ENCODE measurements at places on chromosomes 3 and 15.
A peak's percentile ranks its signal among the peaks of the same experiment; 100 is the strongest.

- peak; percentile 37 for DNase-seq
Observed at GRCh38 chr3:127170814-127171213, 22.1 kb upstream of the PRR23E start.

DNA sequence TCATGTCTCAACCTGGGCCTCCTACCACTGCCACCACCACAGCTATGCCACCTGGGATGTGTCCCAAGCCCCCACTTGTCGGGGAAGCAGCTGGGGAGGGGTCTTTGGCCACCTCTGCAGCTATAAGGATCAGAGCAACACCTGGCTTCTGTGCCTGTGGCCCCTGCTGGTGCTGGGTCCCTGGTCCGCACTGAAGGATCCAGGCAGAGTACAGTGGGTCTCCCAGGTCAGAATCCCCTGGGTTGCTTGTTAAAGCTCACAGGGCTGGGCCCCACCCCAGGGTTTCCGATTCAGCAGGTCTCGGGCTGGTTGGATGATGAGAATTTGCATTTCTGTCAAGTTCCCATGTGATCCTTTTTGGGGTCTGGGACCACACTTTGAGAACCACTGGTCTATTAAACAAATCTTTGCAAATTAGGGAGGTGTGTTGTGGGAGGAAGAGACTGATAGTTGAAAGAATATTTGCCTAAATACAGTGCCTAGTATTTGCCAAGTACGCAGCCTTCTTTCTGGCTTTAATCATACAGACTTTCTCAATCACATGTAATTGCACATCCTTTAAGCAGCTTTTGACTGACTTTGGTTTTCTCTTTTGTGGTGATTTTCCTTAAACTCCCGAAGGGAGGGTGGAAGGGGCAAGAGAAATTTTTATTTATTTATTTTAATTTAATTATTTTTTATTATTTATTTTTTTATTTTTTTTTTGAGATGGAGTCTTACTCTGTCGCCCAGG lies 127.3 kb downstream of the IGF1R start:
- DNase-seq = no peak

- peak; percentile 61 for DNase-seq
Observed at GRCh38 chr3:119195911-119196310, 22.5 kb downstream of the UPK1B start.

DNA sequence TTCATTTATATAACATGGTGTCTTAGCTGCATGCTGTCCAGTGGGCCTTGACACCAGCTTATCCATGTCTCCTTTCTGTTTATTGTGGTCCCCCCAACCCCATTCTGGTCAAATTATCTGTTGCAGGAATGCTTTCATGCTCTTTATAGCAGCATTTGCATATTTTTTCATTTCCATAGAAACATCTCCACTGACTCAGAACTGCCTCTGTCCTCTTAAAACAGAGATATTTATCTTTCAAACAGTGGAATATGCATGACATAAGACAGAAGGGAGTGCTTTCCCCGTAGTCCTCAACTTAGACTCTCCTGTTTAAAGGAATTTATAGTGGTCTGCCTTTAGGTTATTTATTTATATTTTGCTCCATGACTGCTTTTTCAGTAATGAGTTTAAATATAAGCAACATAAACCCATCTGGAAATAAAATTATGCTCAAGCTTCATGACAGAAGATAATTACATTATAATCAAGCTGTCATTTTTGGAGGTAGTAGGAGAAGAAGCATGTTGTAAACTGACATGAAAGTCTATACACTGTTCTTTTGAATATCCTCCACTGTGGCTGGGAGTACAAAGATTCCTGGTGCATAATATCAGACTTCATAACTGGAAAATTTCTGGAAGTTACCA lies 179.5 kb upstream of the CD96 start:
- DNase-seq = no peak

DNA sequence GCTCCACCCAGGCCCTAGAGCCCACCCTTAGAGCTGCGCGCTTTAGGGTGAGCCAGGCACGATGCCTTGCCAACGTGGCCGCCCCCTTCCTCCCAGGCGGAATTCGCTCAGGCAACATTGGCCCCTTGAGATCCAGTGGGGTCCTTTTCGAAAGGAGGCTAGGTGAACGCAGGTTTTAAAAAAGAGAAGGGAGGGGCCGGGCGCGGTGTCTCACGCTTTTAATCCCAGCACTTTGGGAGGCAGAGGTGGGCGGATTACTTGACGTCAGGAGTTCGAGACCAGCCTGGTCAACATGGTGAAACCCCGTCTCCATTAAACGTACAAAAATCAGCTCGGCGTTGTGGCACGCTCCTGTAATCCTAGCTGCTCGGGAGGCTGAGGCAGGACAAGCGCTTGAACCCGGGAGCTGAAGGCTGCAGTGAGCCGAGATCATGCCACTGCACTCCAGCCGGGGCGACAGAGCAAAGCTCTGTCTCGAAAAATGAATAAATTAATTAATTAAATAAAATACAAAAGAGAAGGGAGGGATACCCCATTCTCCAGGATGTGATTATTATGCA lies 984 bp upstream of the RPP25 start:
- DNase-seq = no peak

GRCh38 chr15:52246686-52247431 lies 48.7 kb downstream of the MYO5C start:
- DNase-seq = no peak

- no peak for DNase-seq
Observed at GRCh38 chr3:94171954-94172353, 109.1 kb downstream of the NSUN3 start.

DNA sequence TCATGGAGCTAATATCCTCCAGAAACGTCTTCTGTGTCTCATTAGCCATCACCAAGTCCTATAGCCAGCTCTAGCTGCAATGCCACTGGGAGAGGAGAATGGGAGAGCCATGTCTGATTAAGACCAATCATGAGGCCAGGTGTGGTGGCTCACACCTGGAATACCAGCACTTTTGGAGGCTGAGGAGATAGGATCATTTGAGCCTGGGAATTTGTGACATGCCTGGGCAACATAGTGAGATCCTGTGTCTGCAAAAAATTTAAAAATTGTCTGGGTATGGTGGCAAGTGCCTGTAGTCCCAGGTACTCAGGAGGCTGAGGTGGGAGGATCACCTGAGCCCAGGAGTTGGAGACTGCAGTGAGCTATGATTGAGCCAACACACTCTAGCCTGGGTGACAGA lies 13.1 kb downstream of the MGLL start:
- DNase-seq = no peak

DNA sequence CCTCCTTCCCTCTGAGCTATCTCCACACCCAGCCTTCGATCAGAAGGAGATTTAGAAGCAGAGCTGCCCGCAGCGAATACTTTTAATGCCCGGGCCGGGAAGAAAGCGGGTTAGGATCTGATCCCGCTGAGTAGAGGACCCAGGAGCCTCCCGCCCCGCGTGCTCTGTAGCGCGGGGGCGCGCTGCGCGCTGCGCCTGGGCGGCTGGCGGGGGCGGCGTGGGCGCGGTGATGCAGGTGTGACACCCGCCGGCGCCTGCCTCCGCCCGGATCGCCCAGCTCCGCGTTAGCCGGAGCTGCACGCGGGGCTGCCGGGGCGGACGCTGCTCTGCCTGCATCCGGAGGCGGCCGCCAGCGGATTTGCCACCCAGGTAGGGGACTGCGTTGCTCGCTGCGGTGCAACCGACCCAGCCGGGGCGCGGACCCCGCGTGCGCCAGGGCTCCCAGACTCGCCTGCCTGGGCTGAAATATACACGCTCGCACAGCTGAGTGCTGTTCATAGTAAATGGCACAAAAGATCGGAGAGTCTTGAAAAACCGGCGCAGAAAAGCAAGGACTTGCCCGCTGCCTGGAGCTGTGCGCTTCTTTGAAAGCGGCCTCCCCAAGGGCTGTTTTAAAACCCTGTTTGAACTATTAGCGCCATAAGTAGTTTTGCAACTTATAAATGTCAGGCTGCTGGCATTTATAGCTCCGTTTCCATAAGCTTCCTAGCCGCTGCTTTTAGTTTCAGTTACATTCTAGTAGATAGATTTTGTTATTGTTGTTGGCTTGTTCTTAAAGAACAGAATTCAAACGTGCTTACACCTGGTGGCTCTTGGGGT lies at the start of gene SV2B:
SV2B (plus strand) TSS at position 263 of the 819 bp plus-strand sequence. CDS start 126,007 bp downstream, outside the sequence.
- DNase-seq = no peak

GRCh38 chr3:5057272-5057671 lies 64.8 kb upstream of the ARL8B start:
- DNase-seq = no peak

DNA sequence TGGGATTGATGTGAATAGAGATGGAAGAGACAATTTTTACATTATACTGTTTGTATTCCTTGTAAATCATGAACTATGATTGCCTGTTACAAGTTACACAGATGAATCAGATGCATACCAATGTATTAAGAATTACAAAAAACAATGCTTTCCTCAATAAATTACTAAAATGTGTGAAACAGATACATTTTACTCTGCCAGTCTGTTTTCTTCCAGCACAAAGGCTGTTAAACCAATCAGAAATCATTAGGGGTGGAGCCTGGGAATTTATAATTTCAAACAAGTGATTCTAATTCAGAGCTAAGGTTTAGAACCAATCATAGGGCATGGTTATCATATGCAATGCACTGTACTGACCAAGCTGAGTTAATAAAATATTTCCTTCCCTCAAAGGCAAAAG lies 21.8 kb upstream of the ANKRD28 start:
- no peak for DNase-seq

DNA sequence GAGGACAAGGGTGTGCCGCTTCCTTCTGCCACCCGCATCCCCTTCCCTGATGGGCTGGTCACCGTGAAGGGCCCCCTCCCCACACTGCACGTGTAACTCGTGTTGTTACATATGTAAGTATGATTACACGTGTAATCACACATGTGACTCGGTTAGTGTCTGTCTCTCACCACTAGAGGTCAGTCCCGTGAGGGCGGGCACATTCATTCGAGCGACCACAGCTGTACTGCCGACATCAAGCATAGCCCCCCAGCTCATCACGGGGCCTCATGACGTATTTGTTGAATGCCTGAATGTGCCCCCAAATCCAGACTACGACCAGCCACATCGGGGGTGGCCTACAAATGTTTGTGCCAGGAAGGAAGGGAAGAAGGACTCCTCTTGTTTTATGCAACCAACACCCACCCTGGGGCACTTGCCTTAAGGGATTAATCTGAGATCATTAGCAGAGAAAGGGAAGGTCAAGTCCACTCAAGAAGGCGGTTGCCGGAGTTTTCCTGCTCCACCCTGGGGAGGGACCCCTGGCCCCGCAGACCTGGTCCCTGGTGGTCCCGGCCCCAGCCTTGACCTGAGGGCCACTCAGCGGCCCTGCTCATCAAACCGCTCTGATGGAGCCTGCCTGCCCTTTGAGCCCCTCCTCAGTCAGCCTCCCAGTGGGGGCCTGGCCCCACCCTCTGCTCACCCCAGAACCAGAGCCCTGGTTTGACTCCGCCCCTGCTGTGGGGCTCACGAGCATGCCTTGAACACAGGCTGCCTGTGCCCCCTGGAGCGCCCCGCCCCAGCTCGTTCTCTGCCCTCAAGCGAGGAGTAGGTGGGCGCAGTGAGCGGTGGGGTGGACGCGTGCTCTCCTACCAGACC lies 52.8 kb downstream of the RGMA start:
- no peak for DNase-seq

- DNase-seq = no peak
Observed at GRCh38 chr15:48590723-48591122, 54.8 kb downstream of the FBN1 start.

DNA sequence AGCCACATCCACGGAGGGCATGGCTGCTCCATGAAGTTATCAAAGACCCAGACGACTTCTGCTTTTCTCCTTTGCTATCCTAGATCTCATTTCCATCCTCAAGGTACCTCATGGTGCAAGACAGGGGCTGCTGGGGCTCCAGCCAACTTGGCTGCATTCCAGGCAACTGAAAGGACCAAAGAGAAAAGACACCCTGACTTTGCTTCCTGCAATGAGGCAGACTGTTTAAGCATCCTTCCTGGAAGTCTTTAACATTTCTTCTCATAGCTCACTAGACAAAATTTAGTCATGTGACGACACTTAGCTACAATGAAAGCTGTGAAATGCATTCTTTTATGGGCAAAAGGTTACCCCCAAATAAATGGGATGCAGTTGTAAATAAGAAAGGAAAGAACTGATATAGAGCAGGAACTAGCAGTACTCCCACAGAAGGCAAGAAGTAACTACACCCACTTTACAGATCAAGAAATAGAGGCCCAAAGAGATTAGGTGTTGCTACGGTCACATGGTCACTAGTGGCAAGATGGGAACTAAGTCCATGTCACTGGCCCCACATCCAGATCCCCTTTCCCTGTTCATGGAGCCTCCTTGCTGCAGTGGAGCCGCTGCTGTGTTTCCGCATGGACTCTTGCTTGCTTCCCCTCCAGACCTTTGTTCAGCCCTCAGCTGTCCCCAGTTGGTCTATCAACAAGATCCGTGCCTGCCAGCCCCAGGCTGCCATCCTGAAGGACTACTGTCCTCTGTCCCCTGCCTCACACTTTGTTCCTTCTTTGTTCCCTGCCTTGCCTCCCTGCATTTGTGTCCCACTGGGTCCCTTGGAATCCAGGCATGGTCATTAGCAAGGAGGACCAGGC lies 107.0 kb downstream of the XXYLT1 start:
- no peak for DNase-seq

DNA sequence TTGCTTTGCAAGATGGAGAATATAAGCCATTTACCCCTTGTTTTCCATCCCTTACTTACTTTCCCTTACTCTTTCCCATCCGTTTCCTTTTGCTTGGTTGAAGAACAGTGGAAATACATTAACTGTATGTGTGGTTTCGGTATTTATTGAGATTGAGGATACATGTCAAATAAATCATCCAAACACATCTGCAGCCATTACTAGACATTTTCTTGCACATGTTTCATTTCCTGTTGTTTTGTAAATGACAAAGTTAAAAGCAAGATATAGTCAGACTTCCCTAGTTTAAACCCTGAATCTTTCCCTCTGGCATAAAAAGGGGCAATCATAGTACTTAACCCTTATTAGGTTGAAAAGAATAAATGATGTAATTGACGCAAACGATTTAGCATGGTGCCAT lies 82.1 kb upstream of the BCHE start:
- no peak for DNase-seq

DNA sequence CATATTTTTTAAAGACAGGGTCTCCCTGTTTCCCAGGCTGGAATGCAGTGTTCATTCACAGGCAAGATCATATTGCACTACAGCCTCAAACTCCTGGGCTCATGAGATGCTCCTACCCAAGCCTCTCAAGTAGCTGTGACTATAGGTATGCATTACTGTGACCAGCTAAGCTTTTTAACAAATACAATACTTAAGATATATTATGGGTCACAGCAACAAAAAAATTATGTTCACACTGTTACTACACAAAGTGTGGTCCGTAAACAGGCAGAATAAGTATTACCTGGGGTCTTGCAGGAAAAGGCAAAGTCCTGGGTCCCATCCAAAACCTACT lies 152.5 kb downstream of the VPS13C start:
- no peak for DNase-seq

Data from HS-5 (cell line).